Stimulated activated naive CD8-positive, alpha-beta T cell treated with anti-CD3 and anti-CD28 coated beads, Interleukin-15, amount 100 ng/mL, for 72 hours (primary cell): ENCODE measurements at places on chromosomes 7 and 10.

DNA sequence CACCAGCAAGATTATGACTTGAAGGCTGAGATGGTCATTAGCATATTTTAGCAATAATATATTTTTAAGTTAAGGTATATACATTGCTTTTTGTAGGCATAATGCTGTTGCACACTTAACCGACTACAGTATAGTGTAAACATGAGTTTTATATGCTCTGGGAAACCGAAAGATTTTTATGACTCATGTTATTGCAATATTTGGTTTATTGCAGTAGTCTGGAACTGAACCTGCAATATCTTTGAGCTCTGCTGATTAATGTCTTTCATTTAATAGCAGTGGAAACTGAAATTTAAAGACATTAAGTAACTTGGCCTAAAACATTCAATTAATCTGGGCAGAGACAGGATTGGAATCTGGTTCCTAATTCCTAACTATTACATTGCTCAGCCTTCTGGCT is 266.7 kb upstream of the PLXDC2 start:
- no peak for DNase-seq

GRCh38 chr10:58336242-58336641 is 1.4 kb downstream of the UBE2D1 start:
- no peak for DNase-seq

DNA sequence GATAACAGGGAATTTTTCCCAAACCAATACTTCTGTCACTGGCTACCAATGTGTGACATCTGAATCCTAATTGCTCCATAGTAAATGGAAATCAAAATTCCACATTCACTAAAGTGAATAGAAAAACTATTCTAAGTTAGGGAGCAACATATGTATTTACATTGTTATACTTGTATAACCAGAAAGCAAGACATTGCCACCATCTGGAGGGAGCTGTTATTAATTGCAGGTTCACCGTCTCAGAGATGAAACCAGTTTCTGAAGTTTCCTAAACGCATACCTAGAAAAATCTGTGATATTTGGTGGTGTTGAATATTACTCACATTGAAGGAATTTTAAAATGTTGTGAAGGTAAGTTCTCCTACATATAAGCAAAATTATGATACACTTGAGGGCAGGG is 390.1 kb downstream of the NXPH1 start:
- no peak for DNase-seq

GRCh38 chr10:5047912-5048628 is 44.4 kb upstream of the AKR1C2 start:
- DNase-seq = no peak

DNA sequence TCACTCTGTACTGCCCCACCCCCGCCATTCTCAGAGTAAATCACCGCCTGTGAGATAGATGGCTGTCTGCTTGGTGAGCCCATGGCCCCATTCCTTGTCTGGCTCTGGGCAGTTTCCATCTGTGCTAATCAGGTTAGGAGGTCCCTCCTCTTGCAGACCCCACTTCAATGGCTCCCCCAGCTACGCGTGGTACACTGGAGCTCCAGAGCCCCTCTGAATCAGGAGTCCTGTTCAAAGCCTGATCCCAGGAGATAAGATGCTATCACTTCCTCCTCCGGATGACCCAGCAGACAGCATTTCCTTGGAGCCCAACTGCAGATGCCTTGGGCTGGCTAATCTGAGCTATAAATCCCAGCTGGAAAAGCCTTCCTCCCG is 122.3 kb downstream of the SH3PXD2A start:
- no peak for DNase-seq

DNA sequence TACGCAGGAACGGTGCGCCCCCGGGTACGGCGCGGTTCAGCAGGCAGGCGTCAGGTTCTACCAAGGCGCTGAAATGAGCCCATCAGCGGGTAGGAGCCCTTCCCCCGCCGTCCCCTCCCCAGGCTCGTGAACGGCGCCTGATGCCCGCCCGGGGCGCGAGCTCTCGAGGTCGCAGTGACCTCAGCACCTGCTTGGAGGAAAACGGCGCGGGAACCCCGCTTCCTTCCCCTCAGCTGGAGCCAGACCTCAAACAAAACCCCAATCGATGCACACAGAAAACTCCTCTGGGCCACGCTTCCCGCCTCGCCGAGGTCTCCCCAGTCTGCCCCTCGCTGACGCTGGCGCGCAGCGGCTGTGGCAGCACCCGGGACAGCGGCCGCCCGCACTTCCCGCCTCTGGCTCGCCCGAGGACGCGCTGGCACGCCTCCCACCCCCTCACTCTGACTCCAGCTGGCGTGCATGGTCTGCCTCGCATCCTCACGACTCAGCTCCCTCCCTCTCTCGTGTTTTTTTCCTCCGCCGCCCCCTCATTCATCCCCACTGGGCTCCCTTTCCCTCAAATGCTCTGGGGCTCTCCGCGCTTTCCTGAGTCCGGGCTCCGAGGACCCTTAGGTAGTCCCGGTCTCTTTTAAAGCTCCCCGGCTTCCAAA is 514 bp upstream of the GAD2 start:
- DNase-seq = peak; percentile 48

- no peak for DNase-seq
Observed at GRCh38 chr10:22226599-22226998, 8.8 kb upstream of the EBLN1 start.

DNA sequence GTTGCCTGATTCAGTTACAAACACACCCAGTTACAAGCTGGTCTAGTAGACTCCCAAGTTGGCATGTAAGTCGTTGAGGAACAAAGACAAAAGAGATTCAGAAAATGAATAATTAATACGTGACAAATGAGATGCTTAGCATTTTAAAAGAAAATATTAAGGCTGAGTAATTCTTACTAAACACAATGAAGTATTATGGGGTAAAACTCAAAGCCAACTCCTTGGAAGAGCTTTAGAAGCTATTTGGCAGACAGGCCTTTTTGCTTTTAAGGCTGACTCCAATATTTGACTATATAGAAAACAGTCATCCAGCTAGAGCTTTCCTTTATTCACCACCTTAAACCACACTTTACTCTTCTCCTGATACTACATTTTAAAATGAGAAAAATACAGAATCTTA is 5.4 kb downstream of the TRDMT1 start:
- DNase-seq = no peak

DNA sequence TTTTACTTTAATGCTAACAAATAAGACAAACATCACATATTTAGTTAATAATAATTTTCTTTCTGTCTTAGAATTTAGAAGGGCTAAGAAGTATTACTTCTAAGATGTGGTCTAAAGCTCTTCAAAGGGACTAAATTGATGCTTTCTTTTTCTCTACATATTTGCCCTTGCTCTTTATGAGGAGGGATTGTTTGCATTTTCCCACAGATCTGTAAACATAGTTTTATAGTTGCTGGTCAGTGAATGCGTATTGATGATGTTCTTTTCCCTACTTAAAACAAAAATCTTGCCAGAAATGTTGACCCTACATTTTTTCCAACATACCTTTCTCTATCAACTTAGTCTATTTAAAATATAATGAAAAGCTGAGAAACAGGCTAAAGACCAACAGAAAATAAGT is 372.4 kb upstream of the LRGUK start:
- DNase-seq = no peak

DNA sequence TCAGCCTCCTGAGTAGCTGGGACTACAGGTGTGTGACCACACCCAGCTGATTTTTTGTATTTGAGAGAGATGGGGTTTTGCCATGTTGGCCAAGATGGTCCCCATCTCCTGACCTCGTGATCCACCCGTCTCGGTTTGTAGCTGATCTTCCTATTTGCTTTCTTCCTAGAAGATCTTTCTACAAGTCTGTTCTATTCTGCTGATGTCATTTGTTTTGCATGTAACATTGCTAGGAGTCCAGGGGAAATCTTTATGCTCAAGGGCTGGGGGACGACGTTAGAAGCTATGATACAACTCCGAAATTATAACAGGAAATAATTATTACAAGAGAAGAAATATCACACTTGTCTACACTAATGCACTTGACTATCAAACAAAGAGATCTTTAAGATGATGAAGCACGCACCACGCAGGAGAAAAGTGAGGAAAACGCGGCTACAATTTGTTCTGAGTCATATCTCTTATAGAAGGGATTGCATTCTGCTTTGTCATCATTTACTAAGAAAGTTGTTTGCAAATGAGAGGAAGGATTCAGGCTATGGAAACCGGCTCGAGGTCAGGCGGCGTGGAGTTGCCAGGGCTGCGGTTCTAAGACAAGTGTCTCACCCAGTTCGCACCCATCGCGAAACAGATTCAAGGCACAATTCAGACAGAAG is 103.0 kb upstream of the CARD11 start:
- DNase-seq = no peak

DNA sequence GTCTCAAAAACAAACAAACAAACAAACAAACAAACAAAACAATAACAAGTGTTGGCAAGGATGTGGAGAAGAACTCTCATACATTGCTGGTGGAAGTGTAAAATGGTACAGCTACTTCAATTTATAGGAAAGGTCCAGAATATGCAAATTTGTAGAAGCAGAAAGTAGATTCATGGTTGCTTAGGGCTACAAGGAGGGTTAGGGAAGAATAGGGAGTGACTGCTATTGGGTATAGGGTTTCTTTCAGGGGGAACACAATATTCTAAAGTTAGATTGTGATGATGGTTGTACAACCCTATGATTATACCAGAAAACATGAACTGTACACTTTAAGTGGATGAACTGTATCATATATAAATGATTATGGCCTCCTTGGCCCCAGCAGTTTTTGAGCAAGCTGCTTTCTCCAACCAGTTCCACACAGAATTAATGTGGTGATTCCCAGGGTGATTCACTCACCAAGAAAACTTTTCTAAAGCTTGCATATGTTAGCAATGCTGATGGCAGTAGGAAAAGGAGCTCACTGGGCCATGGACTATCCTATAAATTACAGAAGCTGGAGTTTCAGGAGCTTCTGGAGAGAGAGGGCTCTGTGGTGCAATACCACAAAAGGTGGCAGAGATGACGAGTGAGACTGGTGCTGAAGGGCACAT is 52.8 kb upstream of the KCNIP2 start:
- no peak for DNase-seq

DNA sequence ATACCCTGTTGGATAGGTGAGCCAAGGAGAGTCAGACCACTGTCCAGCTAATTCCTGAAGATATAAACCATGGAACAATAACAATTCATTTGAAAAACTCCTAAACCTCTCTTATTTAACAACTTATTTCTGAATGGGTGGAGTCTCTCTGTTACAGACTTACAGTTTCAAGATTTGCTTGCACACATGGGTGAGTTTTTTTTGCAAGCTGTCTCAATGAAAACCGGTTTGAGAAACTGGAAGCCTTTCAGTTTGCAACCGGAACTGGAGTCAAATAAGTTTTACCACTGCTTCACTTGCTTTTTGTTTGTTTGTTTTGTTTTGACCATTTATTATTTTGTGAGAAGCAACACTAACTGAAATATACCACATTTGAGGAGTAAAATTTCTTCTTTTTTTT is 243.8 kb downstream of the MTERF1 start:
- no peak for DNase-seq

DNA sequence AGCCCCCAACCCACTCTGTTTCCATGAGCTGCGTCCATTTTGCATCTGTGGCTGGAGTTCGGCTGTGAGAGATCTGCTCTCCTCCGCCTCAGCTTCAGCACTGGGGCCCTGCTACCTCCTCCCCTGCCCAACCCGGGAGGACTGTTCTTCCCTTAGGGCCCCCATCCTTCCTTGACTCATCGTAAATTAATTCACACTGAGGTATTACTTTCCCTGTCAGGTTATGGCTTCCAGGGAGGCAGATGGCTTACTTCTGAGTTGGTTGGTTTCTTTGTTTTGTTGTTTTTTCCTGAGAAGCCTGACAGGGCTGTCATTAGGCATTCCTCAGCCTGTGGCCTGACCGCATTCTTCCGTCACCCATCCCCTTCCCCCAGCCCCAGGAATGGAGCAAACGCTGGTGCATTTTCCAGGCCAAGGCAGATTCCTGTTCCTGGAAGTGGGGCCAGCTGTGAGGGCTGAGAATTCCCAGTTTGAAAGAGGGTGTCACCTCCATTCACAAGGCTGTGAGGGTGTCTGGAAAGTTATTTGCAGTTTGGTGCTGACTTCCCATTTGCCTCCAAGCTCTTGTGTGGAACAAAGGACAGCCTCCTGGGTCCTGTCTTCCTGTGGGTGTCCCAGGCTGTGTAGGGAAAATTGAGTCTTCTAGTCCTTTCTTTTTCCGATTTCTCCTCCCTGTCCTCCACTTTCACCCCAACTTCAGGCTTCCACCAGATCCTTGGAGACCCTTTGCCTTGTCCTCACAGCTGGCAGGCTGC is 11.7 kb downstream of the CPA5 start:
- DNase-seq = no peak

- DNase-seq = no peak
Observed at GRCh38 chr10:43372765-43373361, 1.4 kb downstream of the FXYD4 start.

GRCh38 chr10:69842020-69842419 is 40.3 kb downstream of the COL13A1 start:
- no peak for DNase-seq

DNA sequence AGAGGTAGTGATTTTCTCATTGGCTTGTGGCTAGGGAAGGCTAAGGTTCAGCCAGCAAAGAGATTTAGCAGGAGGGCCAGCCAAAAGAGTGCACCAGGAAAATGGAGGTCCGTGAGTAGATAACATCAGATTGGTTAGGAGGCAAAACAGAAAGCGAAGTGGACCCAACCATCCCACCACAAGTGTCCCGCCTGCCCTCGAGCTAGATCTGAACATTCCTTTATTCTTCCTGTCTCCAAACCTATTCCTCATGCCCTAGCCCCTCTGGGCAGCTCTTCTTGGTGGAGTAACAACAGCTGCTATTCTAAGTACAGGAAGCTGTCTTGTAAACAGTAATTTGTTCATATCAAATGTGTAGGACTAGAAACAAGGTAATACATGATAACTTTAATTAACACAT is 85.7 kb upstream of the BET1 start:
- DNase-seq = no peak

DNA sequence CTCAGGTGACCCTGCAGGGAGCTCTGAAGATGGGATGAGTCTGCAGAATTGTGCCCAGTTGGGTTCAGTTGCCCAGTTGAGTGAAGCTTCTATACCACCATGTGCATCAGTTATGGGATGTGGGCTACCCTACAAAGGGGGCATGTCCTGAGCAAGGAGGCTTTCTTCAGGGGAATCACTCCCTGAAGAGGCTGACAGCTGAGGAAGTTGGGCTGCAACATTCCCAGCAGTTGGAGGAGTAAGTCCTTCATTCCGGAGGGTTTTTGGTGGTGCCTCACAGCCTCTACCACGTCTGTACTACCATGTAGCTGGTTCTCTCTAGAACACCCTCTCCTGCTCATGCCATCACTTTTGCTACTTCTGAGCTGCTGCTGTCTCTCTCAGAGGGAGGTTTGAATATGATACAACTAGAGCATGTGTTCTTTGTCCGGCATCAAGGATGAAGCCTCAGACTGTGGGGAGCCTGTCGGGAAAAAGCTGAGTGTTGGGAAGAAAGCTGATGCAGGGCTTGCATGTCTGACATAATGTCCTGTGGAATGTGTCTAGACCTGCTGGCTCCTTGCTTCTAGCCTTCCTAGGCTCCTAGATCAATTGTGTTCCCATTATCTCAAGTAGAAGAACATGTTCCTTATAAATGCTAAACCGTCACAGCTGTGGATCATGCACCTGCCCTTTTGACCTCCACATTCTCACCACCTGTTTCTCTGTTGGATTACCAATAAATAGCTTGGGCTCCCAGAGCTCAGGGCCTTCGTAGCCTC is 355.8 kb downstream of the CCSER2 start:
- no peak for DNase-seq
